NCI-H460 (cell line): ENCODE measurements at places on chromosomes 6 and 20. TPM values are rescaled to one million over a fixed set of nuclear protein-coding genes. Genes with fewer than 3 reads are reported as not detected.

DNA sequence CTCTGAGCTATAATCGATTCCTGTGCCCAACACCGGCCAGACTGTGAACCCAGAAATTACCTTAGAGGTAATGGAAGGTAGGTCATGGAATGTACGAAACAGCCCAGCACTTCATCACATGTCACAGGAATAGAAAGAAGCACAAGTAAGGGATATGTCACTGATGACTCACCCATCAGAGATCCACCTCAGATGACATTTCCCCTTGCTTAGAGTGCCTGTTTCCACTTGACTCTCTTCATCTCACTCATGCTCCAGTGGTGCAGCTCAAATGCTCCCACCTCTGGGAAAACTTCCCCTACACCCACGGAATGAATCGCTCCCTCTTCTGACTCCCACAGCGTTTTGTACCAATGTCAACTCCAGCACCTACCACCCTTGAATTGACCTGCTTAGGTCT is 381.6 kb upstream of the CNR1 start:
- no peak for DNase-seq

DNA sequence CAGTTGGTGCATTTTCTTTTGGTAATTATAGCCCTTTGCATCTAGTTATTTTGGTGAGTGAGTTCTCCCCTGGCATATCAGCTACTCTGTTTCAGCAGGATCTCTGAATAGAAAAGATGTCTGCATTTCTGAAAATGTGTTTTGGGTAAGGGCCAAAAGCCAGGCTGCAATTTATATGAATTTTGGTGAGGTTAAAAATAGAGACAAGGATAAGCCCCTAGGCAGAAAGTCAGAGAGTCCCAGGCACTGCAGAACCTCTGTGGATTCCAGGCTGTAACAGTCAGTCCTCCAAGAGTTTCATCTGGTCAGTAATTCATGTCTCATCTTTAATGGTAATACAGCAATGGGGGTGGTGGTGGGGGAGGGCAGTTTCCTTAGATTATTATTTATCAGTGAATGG is 53.0 kb downstream of the HDGFL1 start:
- no peak for DNase-seq

GRCh38 chr6:64000818-64001491 is 365.4 kb downstream of the PHF3 start:
- no peak for DNase-seq

GRCh38 chr6:52691718-52692117 is 20.8 kb downstream of the TMEM14A start:
- DNase-seq = no peak

- no peak for DNase-seq
Observed at GRCh38 chr20:33825340-33826269, 14.5 kb downstream of the CHMP4B start.

The PRL gene
- total RNA-seq = not detected in 2 replicates
